DMS79 (cell line): ENCODE measurements at places on chromosomes 3 and 15.
A peak's percentile ranks its signal among the peaks of the same experiment; 100 is the strongest.

- no peak for DNase-seq
These were observed 85.0 kb upstream of the P3H2 start for GRCh38 chr3:190205739-190206138.

GRCh38 chr3:183812761-183813445 lies 12.5 kb downstream of the MAP6D1 start:
- DNase-seq = peak; percentile 71

DNA sequence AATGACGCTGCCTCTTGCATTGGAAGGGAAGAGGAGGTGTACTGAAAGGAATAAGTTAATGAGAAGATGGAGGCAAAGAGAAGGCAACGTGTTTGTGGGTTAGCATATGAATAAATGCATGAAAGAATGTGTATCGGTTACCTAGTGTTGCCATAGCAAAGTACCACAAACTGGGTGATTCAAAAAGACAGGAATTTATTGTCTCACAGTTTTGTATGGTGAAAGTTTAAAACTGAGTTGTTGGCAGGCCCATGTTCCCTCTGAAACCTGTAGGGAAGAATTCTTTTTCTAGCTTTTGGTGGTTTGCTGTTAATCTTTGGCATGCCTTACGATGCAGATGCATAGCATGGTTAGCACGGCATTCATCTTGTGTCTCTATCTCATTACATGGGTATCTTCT lies 729.9 kb downstream of the MECOM start:
- no peak for DNase-seq

GRCh38 chr3:147394884-147395225 lies 11.5 kb downstream of the ZIC4 start:
- DNase-seq = no peak

DNA sequence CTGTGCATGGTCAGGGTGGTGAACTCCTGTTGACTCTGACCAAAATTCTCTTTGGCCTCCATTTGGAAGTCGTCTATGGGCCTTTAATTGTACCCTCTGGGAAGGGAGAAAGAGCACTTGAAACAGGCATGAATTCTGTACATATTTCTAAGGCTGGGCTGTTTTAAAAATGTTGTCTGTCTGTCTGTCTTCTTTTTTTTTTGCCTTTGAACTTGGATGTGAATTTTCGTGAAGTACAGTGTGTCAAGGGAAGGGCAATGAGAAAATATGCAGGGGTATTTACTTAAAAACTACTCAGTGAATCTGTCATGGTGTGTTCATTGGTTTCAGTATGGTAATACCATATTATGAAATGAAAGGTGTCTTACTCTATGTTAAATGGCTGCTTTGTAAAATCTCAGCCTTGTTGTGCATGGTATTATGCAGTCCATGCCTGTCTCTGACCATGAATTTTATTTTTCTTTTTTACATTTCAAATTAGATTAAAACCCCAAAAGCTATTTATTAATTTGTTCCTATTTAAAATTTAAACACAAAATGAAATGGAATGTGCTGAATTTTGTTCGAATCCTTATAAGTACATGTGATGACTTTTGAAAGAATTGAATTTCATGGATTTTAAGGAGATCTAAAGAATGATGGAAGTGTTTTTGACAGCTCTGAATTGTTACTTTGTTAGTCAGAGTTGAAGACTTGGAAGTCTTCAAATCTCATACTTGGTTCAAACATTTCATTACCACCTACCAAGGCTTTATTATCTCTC lies 51.1 kb downstream of the RARB start:
- no peak for DNase-seq

DNA sequence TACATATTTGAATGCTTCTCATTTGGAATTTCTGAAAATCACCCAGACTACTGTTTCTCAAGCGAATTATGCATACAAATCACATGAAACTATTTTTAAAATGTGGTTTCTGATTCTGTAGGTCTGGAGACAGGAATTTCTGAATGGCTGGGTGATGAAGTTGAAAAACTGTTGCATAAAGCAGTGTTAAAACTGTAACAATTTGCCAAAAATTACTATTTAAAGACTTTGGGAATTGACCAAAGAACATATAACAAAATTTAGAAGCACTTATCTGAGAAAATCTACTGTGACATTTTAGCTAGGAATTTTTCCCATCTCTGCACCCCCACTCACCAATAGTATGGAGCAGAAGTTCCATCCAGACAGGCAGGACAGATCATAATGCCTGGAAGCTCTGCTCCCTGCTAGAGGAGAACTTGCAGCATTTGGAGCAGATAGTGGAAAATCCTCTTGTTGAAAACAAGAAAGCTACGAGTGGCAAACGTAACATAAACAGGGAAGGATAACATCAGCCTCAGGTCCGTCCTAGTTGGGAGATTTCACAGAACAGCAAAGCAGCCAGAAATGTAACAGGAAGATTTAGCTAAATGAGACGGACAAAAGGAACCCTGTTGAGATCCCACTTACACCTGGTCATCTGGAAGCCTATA lies 132.3 kb upstream of the MCTP2 start:
- DNase-seq = no peak

DNA sequence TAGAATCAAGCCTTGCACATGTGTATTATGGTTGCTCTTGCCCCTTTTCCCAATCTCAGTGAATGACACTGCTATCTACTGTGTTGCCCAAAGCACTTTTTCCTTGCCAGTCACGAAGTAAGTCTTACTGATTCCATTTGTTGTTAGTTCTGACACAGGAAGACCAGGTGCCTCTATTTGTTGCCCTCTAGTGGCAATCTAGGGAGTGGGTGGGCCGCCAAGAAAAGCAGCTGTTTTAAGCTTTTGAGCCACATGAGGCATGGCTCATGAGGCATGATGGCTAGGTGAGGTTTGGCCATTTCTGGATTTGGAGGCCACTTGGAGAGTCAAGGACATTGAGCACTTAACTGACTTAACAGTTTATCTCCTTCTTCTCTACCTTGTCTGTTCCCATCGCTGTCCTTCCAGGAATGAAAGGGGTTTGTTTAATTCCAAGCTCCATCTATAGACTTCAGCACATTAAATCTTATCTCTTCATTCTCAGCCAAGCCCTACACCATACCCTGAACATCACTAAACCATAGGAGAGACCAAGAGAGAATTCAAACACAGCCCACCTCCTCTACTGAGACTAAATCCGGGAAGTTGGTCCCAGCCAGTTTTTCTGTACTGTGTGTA lies 103.1 kb downstream of the HCN4 start:
- no peak for DNase-seq

- no peak for DNase-seq
These were observed 139.4 kb upstream of the SLC7A14 start for GRCh38 chr3:170725285-170725731.

DNA sequence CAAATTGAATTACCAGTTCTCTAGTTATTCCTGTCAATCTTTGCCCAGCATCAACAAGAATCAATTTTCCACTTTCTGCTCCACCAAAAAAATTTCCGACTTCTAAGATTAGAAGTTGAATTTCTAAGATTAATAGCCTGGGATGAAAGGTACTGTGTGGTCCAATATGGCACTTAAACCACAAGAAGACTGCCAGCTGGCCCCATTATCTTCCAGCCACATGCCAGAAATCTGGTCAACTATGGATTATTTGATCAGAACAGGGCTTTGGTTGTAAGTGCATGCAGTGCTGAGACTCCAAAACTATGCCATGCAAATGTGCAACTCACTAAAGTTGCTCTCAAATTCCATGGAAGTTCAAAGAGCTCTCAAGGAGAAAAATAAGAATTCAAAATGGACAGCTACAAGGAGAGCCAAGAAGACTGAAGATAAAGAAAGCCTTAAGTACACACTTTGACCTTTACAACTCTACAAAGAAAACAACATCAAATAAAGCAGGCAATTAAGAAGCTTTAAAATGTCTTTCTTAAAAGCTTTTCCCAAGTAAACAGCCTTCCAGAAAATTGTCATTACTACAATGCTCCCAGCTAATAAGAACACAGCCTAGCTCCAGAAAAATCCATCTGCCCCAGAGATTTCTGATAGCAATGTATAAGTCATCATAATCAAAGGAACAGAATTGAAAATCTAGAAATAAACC lies 64.2 kb downstream of the ST3GAL6 start:
- DNase-seq = no peak

GRCh38 chr3:20051123-20051806 lies 11.0 kb downstream of the KAT2B start:
- DNase-seq = no peak

DNA sequence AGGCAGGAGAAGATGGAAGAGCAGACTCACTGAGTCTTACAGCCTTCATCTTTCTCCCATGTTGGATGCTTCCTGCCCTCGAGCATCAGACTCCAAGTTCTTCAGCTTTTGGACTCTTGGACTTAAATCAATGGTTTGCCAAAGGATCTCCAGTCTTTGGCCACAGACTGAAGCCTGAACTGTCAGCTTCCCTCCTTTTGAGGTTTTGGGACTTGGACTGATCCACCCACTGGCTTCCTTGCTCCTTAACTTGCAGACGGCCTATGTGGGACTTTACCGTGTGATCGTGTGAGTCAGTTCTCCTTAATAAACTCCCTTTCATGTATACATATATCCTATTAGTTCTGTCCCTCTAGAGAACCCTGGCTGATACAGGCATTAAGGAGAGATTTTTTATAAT lies 62.4 kb upstream of the TNIK start:
- DNase-seq = no peak

DNA sequence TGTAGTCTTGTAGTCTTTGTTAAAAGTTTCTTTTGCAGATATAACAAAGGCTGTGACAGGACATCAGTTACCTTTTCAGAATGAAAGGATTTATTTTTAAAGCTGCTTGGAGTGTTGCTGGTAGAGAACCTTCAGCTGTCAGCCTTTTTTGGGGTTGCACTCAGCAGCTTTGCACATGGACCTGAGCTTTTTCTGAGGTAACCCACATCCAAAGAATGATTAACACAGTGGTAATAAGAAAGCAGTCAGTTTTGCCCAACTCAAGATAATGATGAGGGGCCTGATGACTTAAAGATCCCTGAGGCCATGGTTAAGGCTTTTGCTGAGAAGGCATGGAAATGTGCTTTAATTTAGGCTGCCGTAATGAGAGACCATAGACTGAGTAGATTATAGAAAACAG lies 1042.7 kb downstream of the PLOD2 start:
- no peak for DNase-seq

- DNase-seq = no peak
These were observed 154.1 kb upstream of the GPR149 start for GRCh38 chr3:154584041-154584440.

DNA sequence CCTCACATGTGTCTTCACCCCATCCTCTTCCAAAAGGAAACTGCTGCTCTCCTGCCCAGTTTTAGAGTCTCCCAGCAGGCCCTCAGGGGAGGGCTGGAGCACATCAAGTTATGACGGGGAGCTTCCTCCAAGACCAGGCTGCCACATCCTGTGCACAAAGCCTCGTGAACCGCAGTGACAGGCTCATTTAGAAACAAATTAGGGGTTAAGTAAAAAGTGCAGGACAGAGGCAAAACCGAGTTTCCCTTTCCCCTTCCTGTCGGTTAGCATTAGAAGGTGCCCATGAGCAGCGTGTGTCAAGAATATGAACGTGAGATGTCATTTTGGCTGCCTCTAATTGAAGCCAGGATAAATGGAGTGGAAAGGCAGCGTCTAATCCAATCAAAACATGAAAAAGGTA lies 199.7 kb downstream of the ARRDC4 start:
- no peak for DNase-seq

GRCh38 chr3:45534632-45535031 lies 59.9 kb upstream of the LIMD1 start:
- DNase-seq = peak; percentile 17

- no peak for DNase-seq
These were observed 50.0 kb upstream of the GSK3B start for GRCh38 chr3:120144267-120144666.

DNA sequence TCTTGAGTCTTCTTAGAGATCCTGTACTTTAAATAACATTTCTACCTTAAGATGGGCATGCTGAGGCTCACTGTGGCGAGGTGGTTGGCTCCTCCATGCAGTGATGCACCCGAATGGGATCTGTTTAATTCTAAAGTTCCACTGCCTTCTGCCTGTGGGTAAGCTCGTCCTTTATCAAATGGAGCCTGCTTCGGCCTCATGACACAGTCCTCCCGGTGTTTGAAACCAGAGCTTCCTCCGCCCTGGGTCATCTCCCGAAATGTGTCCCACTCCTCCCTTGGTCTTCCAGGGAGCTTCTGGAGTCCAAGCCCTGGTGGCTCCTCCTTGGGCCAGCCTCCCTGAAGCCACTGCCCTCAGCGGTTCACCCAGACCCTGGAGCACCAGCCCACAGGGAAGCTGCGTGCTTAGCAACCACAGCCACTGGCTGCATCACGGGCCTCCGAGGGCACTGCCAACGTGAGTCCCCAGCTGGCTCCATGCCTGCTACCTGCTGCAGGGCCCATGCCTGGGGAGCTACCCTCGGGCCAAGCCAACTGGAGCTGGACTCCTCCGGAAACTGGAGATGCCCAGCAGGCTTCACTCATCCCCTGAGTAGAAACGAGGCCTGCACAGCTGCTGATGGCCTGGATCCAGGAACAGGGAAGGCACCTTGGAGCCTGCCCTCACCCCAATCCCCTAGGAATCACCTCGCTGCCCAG lies 3.3 kb downstream of the RHCG start:
- DNase-seq = no peak

DNA sequence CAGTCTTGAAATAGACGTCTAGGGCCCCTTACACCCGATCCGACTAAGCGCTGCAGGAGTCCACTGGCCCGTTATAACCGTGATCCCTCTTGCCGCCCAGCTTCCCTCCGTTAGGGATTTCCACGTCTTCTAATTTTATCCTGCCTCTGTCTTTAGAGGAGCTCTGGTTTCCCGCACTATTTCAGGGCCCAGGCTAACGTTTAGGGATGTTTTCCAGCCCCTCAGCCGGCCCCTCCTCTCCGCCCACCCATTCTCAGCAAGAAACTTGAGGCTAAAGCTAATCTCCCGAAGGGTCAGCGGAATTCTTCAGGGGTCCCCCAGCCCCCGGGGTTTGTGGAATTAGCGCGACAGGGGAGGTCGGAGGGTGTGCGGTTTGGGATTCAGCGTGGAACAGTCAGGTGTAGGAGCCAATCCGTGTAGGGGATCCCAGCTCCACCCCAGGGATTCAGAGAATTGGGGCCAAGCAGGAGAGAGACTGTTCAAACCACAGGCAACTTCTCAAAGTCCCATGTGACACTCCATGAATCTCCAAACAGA lies 1.6 kb downstream of the PTX3 start:
- no peak for DNase-seq

- DNase-seq = no peak
These were observed 45.7 kb upstream of the PTX3 start for GRCh38 chr3:157390713-157391515.

- DNase-seq = no peak
These were observed 18.3 kb downstream of the PPARG start for GRCh38 chr3:12307136-12307535.

DNA sequence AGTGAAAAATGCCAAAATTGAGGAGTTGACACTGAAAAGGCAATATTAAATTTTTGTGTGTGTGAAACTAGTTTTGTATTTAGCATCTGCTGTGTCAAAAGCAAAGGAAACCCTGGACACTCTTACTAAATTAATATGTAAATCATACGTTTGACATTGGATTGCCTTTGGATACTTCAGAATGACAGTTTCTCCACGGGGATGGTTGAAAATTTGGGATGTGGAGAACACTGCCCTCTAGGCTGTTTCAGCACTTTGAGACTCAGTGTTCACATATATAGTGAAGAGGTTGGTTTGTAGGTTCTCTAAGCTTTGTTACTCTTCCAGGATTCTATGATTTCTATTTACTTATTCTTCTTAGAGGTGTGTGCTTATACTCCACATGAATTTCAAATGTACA lies 3.0 kb downstream of the ROBO2 start:
- DNase-seq = no peak

- DNase-seq = no peak
These were observed 193.5 kb upstream of the SLITRK3 start for GRCh38 chr3:165389653-165390052.

GRCh38 chr3:98513091-98513511 lies 9.6 kb downstream of the CLDND1 start:
- no peak for DNase-seq

- DNase-seq = no peak
These were observed 42.3 kb downstream of the PSMD6 start for GRCh38 chr3:63980830-63981498.
